ENCODE measurements at places on chromosomes 5 and 9. TPM values are rescaled to one million over a fixed set of nuclear protein-coding genes. Genes with fewer than 3 reads are reported as not detected.

HRH2 gene
- total RNA-seq, result 1.4 TPM

IGFBPL1 gene
- 3.0 TPM for total RNA-seq

CDC20B gene
- not detected for total RNA-seq

CIZ1 gene
- total RNA-seq, result 23.6 TPM

SLC6A19 gene
- total RNA-seq, result not detected
